ENCODE measurements at places on chromosomes 6 and 20.

GRCh38 chr20:41592516-41593216, 25.5 kb downstream of the CHD6 start:
- no peak for DNase-seq

DNA sequence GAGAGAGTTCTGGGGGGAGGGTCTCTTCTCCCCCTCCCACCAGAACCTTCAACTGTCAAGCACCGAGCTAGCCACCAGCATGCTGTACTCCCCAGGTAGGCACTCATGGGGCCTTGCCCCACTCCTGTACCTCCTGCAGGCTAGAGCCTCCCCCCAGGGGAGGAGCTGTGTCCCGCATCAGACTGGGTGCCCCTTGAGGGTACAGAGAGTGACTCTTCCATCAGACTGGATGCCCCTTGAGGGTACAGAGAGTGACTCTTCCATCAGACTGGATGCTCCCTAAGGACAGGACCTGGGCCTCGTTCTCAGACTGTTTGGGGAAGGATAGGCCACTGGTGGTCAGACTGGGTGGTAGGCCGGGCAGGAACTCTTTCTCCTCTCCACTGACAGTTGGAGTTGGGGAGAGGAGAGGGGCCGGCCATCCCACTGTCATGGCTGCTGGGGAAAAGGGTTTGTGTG, at the start of gene CAPN11:
Gene CAPN11 (plus strand): TSS at position 51 of the 459 bp plus-strand sequence. CDS start 29 bp downstream, at position 80.
- DNase-seq: no peak

DNA sequence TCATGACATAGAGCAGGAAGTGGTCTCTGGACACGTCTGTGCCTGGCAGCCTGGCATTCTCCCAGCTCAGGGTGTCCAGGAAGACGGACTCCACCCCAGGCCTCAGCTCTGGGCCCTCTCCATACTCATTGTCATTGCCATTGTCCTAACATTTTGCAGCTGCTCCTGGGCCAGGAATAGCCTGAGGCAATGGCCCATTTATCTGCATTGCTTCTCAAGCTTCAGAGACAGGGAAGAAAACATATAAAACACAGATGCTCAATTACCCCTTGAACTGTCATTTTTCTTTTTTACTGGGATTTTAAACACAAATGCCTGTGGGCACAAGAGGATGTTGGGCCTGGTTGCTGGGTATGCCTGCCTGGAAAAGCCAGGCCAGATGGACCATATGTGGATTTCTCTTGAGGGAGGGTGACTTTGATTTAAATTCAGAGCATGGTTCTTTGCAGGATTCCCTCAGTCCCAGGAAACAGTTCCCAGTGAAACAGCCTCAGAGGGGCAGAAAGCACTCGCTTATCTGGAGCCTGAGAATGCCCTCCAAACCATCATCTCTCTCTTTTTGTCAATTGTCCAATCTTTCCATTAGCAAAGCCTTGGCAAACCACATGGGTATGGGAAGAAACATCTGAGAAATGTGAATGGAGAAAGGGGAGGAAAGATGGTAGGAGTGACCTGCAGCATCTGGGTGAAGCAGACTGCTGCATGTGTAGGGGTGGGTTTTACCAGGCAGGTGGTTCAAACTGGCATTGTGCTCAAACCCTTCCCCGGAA, 17.9 kb downstream of the LAMP5 start:
- no peak for DNase-seq

- no peak for DNase-seq
Observed at GRCh38 chr20:61569825-61570224, 317.8 kb downstream of the CDH4 start.

DNA sequence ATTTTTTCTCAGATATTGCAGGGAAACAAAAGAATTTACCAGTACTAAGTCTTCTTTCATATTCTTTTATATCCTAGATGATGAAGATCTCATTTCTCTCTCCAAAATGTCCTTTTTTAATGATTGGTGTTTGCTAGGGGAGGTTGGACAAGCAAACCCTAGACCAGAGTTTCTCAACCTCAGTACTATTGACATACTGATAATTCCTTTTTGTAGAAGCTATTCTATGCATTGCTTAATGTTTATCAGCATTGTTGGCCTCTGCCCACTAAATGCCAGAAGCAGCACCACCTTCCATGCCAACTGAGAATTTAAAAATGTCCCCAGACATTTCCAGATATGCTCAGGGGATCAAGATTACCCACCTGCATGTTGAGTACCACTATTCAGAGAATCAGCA, 14.4 kb upstream of the TFAP2B start:
- no peak for DNase-seq

- no peak for DNase-seq
Observed at GRCh38 chr20:32206760-32207625, 550 bp downstream of the PLAGL2 start.

GRCh38 chr6:158311626-158312025, 639 bp upstream of the TULP4 start:
- no peak for DNase-seq

- no peak for DNase-seq
Observed at GRCh38 chr6:38400764-38401163, 239.0 kb downstream of the BTBD9 start.

- no peak for DNase-seq
Observed at GRCh38 chr20:48818481-48818987, 9.3 kb downstream of the PREX1 start.

- DNase-seq: no peak
Observed at GRCh38 chr6:21597801-21598673, 4.5 kb downstream of the SOX4 start.

DNA sequence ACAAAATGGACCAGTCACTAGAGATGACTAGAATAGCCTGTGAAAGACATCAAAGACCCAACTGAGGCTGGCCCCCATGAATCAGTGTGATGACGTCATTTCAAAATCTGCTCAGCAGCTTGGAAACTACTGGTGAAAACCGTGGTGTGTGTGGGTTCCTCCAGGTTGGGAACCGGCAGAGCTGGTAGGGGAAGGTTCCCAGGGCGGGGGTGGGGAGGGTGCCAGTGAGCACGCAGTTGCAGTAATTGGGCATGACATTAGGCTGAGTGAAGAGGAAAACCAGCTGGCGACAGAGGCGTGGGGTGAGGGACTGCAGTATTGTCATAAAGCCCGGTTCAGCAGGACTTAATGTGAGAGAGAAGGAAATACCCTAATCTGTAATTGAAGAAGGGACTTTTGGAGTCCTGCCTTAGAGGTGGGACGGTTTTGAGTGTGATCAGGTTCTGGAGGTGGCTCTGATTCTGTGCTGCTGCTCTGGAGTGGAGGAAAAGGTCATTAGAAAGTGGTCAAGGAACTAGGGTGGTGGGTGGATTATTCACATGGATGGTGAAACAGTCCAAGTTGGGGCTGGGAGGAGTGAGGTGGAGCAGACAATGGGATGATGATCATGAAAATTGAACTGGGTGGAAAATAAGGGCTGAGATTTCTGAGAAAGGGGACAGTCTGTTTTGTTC, 52.0 kb upstream of the MTHFD1L start:
- DNase-seq: peak; percentile 45

DNA sequence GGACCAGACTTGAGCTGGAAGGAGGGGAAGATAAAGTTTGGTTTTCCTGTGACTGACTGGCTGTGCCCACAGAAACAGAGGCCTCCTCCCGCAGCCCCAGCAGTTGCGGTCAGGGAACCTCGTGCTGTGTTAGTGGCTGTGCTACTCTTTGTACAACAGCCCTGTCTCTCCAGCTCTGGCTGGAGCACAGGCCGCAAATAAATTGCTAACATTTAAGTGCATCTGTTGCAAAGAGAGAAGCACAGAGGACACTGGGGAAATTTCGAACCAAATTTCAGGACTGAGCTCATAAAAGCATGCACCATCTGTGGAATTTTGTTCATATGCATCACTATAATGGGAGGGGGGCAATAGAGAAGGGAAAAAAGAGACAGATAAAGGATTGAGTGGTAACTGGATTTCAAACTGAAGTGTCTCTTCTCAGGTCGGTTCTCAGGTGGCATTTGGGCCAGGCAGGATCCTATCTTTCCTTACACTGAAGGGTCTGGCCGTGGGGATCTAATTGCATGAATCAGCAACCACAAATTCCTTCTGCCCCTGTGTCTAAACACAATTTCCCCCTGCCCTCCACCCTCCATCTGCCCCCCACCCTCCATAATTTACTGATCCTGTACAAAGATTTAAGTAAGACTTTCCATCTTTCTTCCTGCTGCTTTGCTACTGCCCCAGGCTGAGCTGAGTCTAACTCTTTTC, 88.9 kb upstream of the ATXN1 start:
- DNase-seq: no peak

DNA sequence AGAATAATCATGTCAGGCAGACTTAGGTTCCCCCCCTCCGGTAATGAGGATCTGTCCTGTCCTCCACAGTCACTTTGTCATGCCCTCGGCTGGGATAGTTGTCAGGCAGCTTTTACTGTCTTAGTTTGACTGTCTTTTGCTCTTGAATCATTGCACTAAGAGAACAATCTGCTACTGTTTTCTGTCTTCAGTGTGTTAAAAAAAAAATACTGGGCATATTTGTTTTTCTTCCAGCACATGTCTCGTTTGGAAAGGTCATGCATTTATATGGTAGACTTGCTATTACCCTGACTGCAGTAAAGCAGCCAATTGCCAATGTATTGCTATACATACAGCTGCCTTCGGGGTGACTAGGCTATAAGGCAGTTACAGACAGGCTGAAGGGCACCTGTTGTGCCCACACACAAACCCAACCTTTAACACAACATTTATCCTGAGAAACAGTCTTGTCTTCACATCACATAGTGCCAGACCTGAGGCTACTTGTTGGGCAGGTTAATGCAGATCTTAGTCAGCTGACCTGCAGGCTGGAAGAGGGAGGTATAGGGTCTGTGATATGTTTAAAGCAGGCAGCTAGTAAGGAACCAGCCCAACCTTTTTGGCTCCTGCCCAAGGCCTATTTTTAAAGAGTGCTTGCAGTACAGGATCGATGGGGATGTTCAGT, 26.7 kb downstream of the ARFGEF3 start:
- no peak for DNase-seq

- no peak for DNase-seq
Observed at GRCh38 chr6:129875610-129876520, 14.8 kb upstream of the TMEM244 start.

GRCh38 chr6:35083507-35083906, 57.6 kb downstream of the TCP11 start:
- no peak for DNase-seq

GRCh38 chr20:58251979-58252591, 23.6 kb upstream of the ANKRD60 start:
- no peak for DNase-seq

GRCh38 chr6:42101186-42101657, 41.2 kb downstream of the C6orf132 start:
- no peak for DNase-seq

GRCh38 chr6:95280686-95281273, 296.6 kb upstream of the MANEA start:
- DNase-seq: no peak

DNA sequence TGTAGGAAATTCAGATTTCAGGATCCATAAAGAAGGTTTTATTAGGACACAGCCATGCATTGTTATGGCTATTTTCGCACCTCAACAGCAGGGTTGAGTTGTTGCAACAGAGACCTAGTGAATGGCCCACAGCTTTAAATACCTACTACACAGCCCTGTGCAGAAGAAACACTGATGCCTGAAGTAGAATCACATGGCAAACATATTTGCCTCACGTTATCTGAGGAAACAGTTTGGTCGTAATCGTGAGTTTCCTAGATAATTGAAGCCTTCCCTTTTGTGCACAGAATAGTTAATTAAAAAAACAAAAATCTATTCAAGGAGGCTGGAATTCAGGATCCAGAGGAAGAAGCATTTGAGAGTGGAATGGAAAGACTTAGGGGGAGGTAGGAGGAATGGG, 55.1 kb downstream of the GCNT2 start:
- no peak for DNase-seq

- DNase-seq: no peak
Observed at GRCh38 chr20:10523443-10523842, 88.3 kb downstream of the SLX4IP start.

GRCh38 chr6:28770732-28771131, 153.1 kb downstream of the TRIM27 start:
- DNase-seq: no peak

- no peak for DNase-seq
Observed at GRCh38 chr6:169902070-169902469, 150.6 kb downstream of the ERMARD start.

DNA sequence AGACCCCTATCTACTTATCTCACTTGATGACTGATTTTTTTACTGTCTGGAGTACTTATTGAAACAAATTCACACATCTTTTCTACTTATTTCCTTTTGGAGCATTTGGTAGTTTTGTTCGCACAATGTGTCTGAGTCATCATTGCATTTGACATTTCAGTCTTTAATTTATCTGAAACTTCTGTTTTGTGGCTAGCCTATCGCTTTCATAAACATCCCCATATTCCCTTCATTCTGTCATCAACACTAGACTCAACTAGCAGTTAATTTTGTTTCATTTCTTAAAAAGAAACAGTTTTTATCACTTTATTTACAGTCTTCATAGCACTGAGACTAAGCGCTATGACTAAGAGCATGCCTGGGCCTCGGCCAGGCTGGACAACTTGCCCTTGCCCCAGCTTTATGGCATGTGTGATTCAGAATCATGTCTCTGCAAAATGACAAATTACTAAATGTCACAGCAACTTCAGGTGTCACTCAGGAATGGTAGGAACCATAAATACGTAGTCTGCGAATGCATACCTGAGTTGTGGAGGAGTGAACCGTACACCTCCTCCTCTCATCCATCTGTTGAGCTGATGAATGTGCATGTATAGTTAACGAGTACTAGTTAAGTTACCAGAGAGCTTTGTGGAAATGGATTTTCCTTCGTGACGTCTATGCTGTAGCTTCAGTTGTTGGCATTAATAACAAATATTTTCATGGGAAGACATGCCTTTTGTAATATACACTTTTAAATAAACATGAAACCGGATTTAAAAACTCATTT, 16.2 kb downstream of the L3MBTL3 start:
- no peak for DNase-seq

DNA sequence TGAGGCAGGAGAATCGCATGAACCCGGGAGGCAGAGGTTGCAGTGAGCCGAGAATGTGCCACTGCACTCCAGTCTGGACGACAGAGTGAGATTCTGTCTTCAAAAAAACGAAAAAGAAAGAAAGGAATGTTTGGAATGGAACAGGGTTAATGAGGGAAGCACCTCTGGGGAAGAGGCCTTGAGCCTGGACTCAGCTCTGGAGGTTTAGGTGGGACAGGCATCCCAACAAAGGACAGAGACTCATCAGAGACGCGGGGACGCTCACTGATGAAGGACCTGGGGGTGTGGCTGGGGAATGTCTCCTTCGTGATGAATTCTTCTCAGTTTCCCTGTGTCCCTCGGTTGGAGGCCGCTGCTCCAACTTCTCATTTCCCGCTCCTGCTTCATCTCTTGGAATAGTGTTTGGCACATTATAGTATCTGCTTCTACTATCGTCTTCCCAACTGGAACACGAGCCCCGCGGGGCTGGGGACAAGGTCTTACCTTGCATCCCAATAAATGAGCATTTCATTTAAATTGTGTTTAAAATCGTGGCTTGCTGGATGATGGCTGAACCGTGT, 27.6 kb downstream of the KIF25 start:
- DNase-seq: no peak

- DNase-seq: no peak
Observed at GRCh38 chr6:24529985-24530384, 35.2 kb downstream of the ALDH5A1 start.

GRCh38 chr6:151004383-151005024, 139.0 kb downstream of the MTHFD1L start:
- DNase-seq: no peak
